ENCODE measurements at places on chromosomes 7 and 10.

DNA sequence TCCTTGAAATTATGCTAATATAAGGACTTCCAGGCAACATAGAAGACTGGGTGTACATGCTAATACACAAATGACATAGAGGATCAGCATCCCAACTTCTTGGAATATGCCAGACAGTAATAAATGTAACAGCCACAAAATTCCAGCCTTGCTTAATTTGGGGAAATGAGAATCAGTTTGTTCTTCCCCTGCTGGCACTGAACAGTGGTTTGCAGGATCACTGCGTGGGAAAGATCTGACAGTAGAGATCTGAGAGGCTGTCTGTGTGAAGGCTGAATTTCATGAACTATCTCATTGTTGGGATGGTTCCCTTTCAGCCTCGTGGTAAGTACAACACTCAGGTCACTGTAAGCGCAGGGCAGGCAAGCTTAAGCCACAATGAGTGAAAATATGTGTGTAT is 1078.0 kb downstream of the LRMDA start:
- no peak for DNase-seq

DNA sequence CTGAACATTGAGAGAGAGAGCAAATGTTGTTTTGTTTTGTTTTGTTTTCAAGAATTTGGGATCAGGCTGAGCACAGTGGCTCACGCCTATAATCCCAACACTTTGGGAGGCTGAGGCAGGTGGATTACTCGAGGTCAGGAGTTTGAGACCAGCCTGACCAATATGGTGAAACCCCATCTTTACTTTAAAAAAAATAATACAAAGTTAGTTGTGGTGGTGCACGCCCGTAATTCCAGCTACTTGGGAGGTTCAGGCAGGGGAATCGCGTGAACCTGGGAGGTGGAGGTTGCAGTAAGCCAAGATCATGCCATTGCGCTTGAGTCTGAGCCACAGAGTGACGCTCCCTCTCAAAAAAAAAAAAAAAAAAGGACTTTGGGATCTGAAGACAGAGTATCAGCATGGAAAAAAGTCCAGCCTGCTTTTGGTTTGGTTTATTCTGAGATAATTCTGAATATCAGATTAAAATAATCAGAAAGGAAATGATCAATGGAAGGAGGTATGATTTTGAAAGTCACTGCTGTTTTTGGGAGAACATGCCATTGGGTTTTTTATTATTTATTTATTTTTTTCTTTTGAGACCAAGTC is 1.9 kb upstream of the ITIH2 start:
- DNase-seq = no peak

GRCh38 chr7:18505870-18506460 is 10.4 kb downstream of the HDAC9 start:
- DNase-seq = peak; percentile 15

DNA sequence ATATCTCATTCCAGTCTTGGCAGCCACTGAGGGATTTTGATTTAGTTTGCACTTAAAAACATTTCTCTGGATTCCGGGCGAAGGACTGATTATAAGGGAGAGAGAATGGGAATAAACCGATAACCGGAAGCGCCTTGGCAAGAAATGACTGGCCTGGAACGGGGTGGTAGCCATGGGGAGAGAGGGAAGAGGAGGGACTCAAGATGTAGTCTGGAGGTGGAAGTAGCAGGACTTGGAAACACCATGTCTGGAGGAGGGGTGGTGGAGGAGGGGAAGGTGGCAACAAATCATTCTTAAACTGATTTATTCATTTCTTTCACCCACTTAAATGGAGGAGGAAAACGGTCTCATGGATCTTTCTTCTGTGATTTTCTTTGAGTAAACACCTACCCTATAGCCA is 238.1 kb downstream of the REEP3 start:
- no peak for DNase-seq

DNA sequence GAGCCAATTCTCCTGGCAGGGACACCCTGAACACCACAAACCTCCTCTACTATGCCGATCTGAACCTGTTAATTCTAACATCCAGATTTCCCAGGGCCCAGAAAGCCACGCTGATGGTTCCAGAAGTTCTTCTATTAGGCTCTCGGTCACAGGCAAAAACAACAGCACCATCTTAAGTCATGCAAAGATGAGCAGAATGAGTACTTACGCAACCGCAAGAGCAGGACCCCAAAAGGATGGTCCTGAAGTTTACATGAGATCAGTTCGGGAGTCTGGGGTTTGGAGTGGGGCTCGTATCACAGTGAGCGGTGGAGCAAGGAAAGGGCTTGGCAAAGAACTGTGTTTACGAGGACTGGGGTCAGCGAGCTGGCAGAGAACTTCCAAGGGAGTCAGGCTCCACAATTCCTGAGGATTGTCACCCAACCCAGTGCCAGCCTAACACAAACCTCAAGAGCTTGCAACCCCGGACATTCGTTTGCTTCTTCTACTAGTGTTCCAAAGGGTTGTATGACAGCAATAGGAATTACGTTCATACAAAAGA is 532.6 kb downstream of the TNS3 start:
- DNase-seq = no peak

All from erythroblast (primary cell).